ENCODE measurements at places on chromosomes 3 and 15.

DNA sequence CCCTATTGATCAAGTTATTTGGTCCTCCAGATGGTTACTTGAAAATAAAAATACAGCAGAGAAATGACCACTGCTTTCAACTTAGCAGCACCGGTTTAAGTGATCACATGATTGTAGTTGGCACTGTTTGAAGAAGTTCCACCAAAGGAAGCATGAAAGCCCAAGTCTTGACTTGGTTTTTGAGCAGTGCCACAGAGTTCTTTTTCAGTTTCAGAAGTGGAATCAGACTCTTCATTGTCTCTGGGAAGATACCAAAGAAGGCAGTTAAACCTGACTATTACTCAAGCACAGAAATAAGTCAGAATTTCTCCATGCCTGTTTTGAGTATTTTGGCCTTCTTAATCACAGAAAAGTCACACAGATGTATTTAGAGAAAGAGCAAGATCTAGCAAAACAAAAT is 66.7 kb downstream of the BBX start:
- DNase-seq, result no peak

DNA sequence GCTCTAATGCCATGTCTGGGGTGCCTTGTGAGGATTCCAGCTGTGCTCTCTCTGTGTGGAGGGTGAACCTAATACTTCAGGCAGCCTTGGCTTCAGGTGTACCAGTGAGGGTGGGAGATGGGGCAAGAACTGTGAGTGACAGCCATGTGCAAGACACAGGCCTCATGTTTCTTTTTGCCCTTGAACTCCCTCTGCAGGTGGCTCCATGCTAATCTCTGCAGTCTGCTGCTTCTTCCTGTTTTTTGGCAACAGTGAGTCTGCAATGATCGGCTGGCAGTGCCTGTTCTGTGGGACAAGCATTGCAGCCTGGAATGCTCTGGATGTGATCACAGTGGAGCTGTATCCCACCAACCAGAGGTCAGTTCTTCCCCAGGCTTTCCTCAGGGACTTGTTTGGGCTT is 189.3 kb downstream of the SV2B start:
- no peak for DNase-seq

- peak; percentile 73 for DNase-seq
These were observed at the start of gene OCA2 for GRCh38 chr15:28098766-28099554. Gene OCA2, minus strand, starts transcription at chr15:28099315. Its CDS starts 17,441 bp downstream, at chr15:28081874.

DNA sequence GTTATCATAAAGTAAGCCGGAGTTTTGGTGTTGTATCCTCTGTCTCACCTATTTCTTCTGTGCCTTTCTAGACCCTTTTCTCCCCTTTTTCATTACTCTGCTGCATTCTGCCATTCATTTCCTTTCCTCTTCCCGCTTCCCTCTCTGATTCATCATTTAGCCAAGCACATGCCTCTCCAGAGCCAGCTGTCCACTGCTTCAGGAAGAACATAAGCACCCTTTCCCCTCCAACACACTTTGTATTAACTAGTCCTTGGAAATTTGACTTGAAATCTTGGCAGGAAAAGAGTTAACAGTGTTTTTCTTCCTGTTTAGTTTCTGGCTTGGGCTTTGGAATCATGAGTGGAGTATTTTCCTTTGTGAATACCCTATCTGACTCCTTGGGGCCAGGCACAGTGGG is 9.7 kb downstream of the APH1B start:
- DNase-seq, result no peak

- DNase-seq, result no peak
These were observed 53.4 kb downstream of the SRGAP3 start for GRCh38 chr3:9196020-9196419.

GRCh38 chr3:126358038-126358815 is 1.0 kb upstream of the KLF15 start:
- no peak for DNase-seq

- no peak for DNase-seq
These were observed 17.0 kb downstream of the FEZF2 start for GRCh38 chr3:62356356-62356755.

GRCh38 chr3:37594873-37595783 is 266.6 kb upstream of the CTDSPL start:
- DNase-seq, result no peak

GRCh38 chr3:100352296-100353231 is 18.0 kb downstream of the NIT2 start:
- no peak for DNase-seq

- DNase-seq, result no peak
These were observed 385.4 kb downstream of the PTPRG start for GRCh38 chr3:61946570-61947324.

DNA sequence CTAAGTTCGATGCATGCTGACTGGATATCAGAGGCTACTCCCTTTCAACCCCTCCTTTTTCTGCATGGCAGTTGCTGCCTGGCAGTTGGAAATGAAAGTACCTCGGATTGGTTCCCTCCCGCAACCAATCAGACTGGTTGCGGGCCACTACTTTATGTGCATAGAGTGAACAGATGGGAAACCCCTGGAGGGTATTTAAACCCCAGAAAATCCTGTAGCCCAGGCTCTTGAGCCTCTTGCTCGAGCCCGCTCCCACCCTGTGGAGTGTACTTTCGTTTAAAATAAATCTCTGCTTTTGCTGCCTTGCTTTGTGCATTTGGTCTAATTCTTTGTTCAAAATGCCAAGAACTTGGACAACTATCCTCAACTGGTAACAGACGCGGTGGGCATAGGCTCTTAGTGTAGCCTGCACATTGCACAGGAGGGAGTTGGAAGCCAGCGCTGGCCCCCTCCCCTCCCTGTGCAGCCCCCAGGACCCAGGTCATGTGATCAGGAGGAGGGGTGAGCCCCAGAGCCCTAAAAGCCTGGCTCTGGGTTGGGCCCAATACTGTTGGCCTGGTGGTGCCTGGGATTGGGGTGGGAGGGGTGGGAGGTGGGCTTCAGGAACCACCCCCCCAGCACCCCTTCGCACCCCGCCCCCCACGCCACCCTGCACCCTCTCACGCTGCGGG is 26.8 kb downstream of the RHCG start:
- no peak for DNase-seq

GRCh38 chr3:52682016-52682415 is 3.7 kb downstream of the PBRM1 start:
- DNase-seq, result no peak

GRCh38 chr15:96272427-96272826 is 58.1 kb upstream of the NR2F2 start:
- no peak for DNase-seq

DNA sequence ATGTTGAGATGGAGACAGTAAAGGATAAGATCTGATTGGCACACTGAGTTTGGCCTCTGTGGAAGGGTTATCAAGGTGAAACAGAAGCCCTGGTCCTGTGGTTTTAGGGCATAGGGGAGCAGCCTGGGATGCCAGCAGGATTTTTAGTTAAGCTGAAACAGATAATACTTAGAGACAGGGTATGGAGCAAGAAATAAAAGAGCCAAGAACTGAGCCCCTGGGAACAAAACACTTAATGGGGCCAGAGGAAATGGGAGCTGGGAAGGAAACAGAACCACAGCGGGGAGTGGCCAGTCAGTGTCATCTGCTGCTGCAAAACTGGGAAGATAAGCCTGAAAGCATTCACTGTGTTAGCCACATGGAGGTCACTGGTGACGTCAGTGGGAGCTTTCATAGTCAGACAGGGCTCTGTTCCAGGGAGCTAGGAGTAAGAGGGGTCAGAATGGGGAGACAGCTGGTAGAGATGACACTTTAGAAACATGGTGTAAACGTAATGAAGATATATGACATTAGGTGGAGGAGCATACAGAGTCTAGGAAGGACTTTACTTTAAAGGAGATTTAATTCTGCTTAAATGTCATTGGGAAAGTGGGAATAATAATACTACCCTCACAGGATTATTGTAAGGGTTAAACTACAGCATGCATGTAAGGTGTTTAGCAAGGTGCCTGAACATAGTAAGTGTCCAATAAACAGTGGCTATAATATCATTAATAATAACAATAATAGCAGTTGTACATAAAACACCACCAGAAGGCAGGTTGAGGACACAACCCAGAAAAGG is 172.7 kb upstream of the CTNNB1 start:
- no peak for DNase-seq

GRCh38 chr15:43525131-43525530 is 7.7 kb downstream of the MAP1A start:
- no peak for DNase-seq

DNA sequence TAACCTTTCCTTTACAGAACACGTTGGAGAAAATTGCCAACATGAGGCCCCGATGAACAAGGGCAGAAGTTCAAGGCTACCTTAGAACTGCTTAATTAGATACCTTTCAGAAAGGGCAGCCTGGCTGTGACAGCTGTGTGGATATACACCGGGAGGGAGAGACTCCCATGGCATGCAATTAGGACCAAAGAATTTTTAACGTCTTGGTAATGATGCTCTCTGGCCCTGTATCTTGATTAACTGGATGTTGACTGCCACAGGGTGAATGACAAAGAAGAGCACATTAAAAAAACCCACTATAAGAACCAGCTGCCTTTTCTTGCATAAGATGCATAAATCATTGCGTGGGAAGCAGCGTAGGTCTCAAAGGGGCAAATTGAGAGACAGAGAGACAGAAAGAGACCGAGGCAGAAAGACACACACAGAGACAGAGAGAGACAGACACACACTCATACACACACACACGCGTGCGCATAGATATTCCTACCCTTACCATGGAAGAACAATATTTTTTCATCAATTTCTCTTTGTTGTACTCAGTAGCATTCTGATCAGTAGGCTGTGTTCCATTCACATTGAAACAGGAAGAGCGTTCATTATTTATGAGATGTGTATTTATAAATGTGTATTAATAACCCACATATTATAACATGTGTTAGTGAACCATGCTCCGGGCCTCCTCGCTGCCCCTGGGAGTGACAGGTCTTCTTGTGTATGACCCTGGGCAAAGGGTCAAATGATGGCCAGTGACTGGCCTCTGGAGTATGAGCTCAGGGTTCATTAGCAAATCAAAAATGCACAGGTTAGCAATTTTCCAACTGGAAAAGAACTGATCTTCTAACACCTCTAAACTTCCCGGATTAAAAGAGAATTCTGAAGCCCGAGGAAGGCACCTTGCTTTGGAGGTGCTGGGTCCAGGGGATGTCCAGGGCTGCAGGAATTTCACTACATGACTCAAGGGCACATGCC is 118.8 kb downstream of the NSMCE3 start:
- DNase-seq, result no peak

DNA sequence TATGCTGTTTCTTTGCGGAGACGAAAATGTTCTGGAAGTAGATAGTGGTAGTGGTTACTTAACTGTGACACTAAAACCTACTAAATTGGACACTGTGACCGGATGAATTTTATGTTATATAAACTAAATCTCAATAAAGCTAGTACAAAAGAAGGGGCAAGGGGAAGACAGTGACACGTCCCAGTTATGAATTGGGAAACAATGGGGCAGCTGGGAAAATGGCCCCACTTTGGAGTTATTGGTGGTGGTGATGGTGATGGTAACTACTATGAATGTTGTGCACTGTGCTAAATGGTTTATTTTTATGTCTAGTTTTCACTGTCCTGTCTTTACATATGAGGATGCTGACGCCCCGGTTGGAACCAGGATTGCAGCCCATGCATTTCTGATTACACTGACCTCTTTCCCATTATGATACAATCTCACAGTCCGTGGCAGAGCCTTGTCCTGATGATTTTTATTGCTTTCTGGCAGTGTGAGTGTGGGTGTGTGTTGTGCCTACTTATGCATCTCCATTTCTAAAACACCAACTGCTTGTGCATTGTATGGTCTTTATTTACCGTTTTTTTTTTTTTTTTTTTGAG is 192.0 kb downstream of the FNDC3B start:
- no peak for DNase-seq

DNA sequence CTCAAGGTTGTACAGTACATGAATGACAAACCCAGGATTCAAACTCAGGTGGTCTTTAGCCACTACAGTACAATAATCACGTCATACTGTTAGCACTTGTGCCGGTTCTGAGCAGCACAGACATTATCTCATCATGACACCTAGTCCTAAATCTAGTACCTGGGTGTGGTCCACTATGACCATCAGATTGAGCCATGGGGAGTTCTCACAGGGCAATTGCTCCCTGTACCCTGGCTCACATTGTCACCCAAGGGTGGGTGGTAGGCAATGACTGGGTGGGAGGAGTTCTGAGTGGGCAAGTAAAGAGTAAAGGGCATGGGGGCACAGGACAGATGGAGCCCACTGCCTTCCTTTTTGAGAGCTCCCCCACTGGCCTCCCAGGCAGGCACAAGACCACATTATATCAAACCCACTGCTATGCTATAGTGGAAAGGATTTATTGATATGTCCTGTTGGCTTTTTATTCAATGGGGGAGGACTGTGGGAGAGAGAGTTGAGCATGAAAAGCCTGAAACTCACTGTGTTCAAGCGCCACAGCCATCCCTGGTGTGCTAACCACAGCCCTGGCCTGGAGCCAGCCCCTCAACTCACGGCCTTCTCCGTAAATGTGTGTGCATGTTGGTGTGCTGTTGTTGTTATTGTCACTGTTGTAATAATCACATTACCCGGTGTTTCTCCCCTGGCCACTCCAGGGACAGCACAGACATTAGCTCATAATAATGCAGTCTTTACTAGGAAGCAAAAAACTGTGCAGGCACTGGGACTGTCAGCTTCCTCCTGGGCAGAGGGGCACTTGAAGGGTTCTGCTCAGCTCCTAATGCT is 27.3 kb downstream of the ADCY5 start:
- DNase-seq, result peak; percentile 56

DNA sequence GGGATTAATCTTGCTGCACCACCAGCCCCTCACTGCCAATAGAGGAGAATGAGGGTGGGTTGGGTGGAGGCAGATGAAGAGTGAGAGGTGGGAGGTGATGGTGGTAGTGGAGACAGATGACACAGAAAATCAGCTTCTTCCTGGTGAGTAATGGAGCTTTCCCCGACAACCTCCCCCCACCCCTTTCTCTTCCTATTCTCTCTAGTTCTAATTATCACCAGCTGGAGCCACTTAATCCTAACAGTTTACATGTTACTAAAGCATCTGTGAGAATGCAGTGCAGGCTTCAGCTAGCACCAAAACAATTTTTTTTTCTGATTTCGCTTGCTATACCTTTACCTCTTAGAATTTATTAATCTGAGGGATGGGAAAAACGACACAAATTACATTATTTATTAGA is 116.1 kb upstream of the DNAJC19 start:
- no peak for DNase-seq

DNA sequence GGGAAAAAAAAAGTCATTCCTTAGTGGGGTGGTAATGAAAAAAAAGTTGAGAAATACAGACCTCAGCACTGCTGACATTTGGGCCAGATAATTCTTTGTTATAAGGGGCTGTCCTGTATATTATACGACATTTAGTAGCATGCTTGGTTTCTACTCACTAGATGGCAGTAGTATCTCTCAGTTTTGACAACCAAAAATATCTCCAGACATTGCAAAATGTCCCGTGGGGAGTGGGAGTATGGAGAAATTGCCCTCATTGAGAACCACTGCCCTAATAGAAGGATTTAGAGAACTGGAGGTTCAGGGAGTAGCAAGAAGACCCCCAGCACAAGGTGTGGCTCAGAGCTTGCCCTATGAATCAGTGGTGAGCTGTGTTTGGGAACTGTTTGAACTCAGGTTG is 28.6 kb upstream of the TEX264 start:
- peak; percentile 24 for DNase-seq

- DNase-seq, result peak; percentile 84
These were observed at the start of gene MYLK for GRCh38 chr3:123884203-123884831. Gene MYLK, minus strand, starts transcription at chr3:123884332. Its CDS starts 90,491 bp downstream, at chr3:123793841.

- peak; percentile 58 for DNase-seq
These were observed 452.8 kb upstream of the THBS1 start for GRCh38 chr15:39127925-39128617.

- DNase-seq, result no peak
These were observed 9.2 kb downstream of the SHC4 start for GRCh38 chr15:48954538-48954937.

- no peak for DNase-seq
These were observed 74.8 kb downstream of the GABRG3 start for GRCh38 chr15:27045796-27046195.
